Stimulated activated CD8-positive, alpha-beta memory T cell treated with anti-CD3 and anti-CD28 coated beads, Interleukin-4, amount 100 ng/mL, for 1 hour (primary cell): ENCODE measurements at places on chromosomes 3 and 15.

GRCh38 chr15:79154483-79155135, 64.0 kb upstream of the RASGRF1 start:
- no peak for DNase-seq

DNA sequence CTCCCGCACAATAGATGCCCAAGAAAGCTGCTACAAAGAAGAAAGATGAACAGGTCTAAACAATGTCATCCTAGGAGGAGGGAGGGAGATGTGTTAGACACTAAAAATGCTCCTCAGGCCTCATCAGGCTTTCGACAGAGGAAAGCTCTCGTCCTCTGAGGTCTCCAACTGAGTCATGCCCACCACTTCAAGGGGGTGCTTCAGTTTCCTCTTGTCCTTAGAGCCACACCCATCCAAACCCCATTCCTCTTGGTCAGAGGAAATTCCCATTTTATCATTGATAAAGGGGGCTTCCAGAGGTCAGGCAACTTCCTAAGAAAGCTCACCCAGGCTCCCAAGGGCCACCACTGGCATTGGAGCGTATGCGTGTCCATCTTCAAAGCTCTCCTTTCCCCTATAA, 50.1 kb downstream of the HEG1 start:
- no peak for DNase-seq

GRCh38 chr3:123374016-123374415, 74.9 kb downstream of the ADCY5 start:
- DNase-seq = no peak

DNA sequence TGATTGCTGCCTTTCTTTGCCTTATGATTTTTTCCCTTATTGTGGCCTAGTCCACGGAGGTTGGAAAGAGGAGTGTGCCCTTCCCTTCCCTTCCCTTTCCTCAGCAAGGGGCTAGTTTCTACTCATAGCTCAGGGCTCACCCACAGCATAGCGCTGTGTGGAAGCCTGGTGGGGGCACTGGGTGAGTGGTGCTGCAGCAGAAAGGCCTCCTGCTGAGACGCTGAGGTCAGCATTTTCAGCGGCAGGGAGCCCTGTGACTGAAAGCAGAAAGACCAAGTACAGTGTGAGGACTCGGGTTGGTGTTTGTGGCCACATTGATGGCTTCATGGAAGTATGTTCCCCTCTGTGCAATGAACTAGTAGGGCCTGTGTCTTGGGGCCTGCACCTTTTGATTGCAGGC, 21.9 kb downstream of the CACNA1D start:
- no peak for DNase-seq

- no peak for DNase-seq
Observed at GRCh38 chr15:32919749-32920414, 202.1 kb downstream of the GREM1 start.

DNA sequence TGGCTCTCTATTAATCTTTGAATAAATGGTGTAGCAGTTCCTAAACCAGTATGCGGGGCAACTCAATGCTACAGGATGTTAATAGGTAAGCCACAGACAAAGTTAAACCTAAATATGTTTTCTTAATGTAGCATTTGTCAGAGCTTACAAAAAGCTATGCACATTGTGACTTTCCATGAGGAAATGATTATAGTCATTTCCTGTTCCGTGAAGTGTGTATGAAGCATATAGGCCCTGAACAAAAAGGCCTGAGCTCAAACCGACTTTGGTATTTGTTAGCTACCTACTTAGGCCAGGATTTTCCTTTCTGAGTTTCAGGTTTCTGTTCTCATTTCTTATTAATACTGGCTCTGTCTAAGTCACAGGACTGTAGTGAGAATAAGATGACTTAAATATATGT, 14.2 kb downstream of the ZNF80 start:
- DNase-seq = no peak

GRCh38 chr3:10395196-10395595, 74.3 kb upstream of the SEC13 start:
- no peak for DNase-seq

GRCh38 chr15:61146091-61146930, 82.8 kb downstream of the RORA start:
- no peak for DNase-seq
